ENCODE measurements at places on chromosomes 2 and 18. TPM values are rescaled to one million over a fixed set of nuclear protein-coding genes. Genes with fewer than 3 reads are reported as not detected.

DNA sequence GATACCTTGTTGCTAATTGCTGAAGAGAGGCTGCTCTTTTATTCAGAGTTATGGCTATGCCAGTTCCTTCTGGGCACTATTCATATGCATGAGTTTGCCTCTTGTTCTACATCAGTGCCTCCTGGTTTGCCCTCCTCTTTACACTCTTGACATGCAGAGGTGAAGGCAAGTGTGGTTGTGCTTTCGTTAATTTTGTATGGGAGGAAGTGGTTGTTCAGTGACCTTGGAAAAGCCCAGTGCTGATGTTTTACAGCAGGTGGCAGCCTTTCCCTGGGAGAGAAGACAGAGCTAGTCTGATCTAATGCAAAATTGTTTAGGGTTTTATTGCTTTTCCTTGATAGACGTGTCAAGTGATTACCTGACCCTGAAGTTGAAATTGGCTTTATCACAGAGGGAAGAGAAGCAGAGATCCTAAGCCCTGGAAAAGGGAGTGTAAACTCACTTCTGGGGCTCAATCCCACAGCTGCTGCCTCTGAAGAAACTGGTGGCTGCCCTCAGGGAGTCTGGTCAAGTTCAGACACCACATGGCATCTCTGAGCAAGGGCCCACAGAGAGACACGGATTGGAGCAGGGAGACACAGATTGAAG lies 30.5 kb upstream of the VPS54 start:
- no peak overlapping the region for H3K27ac ChIP-seq
- no peaks in the 10 kb centered on the region for H3K4me1 ChIP-seq
- H3K36me3 ChIP-seq, result no peaks in the 10 kb centered on the region
- peak; percentile 61 for DNase-seq
- H3K4me3 ChIP-seq, result no peak overlapping the region

- DNase-seq, result no peak
- H3K4me3 ChIP-seq, result no peak overlapping the region
- no peaks in the 10 kb centered on the region for H3K27me3 ChIP-seq
- no peaks in the 10 kb centered on the region for H3K4me1 ChIP-seq
Measured at GRCh38 chr18:11308499-11308898, 159.1 kb upstream of the PIEZO2 start.

GRCh38 chr2:106638043-106638442 lies 150.9 kb downstream of the CD8B2 start:
- no peaks in the 10 kb centered on the region for H3K4me1 ChIP-seq
- no peak for DNase-seq
- no peak overlapping the region for H3K27ac ChIP-seq
- H3K36me3 ChIP-seq, result no peaks in the 10 kb centered on the region

DNA sequence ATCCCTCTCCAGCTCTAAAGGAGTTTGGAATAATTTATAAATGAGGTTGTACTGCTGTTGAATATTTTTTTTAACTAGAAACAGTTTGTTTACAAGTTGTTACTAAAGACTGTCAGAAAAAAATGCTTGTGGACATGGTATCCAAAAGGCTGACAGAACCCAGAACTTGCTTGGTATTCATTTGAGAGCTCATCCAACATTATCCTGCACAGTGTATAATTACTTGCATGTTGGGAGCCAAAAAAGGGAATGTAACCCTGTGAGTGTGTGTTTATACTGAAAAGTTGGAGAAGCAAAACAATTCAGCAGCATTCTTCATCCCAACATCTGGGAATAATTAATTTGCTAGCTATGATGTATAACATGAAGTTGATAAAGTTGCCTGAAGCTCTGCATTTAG lies 42.1 kb upstream of the EHBP1 start:
- peak overlapping the region; percentile 80 for H3K27ac ChIP-seq
- DNase-seq, result no peak
- H3K27me3 ChIP-seq, result no peaks in the 10 kb centered on the region
- H3K36me3 ChIP-seq, result no peaks in the 10 kb centered on the region
- no peak overlapping the region for H3K4me3 ChIP-seq
- H3K4me1 ChIP-seq, result peaks cover 30% of the 10 kb centered on the region

DNA sequence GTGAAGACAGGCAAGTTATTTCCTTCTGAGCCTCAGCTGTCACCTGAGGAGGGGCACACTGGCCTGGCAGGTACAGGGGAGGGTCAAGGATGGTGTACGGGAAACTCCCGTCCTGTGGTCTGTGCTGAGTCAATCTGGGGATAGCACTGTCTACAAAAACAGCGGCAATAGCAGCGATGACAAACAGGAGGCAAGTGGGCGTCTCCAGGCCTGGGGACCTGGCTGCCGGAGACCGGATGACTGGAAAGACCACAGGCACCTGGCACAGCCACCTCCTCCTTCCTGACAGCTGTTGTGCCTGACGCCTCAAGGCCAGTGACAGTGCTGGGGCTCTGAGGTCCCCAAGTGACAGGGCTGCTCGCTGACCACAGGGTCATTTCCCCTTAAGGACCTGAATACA lies 202.1 kb upstream of the HS6ST1 start:
- DNase-seq, result no peak
- no peak overlapping the region for H3K27ac ChIP-seq
- no peaks in the 10 kb centered on the region for H3K27me3 ChIP-seq
- no peaks in the 10 kb centered on the region for H3K36me3 ChIP-seq
- H3K4me1 ChIP-seq, result no peaks in the 10 kb centered on the region

- H3K4me1 ChIP-seq, result peaks cover 4% of the 10 kb centered on the region
- DNase-seq, result peak; percentile 65
- H3K36me3 ChIP-seq, result no peaks in the 10 kb centered on the region
- no peaks in the 10 kb centered on the region for H3K27me3 ChIP-seq
Measured at GRCh38 chr2:6865346-6866274, at the start of gene CMPK2. CMPK2 (minus strand) TSS chr2:6865907; CDS start chr2:6865696, 211 bp downstream.

GRCh38 chr2:207775473-207775872 lies 5.8 kb upstream of the FZD5 start:
- H3K4me1 ChIP-seq, result no peaks in the 10 kb centered on the region
- no peak for DNase-seq
- H3K27ac ChIP-seq, result no peak overlapping the region
- no peaks in the 10 kb centered on the region for H3K36me3 ChIP-seq
- no peaks in the 10 kb centered on the region for H3K27me3 ChIP-seq

DNA sequence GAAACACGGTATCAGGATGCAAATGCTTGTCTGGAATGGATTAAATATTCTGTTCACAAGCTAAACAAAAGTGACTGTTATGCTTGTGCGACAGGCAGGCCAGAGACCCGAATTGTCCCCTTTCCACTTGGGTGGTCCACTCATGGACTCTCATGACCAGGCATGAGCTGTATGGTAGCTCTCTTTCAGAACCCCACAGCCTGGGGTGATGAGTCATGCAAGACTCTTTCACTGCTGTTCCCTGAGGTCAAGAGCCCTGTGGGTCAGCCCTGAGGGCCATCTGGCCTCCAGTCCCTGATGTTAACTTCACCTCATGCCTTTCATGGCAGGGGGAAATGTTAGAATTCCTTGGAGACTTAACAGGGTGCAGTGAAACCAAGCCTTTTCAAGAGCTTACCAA lies 13.7 kb upstream of the SAP130 start:
- no peaks in the 10 kb centered on the region for H3K36me3 ChIP-seq
- DNase-seq, result no peak

- H3K4me1 ChIP-seq, result no peaks in the 10 kb centered on the region
- DNase-seq, result no peak
- H3K4me3 ChIP-seq, result no peak overlapping the region
- no peaks in the 10 kb centered on the region for H3K36me3 ChIP-seq
- no peaks in the 10 kb centered on the region for H3K27me3 ChIP-seq
- no peak overlapping the region for H3K27ac ChIP-seq
Measured at GRCh38 chr2:191715471-191715870, 37.5 kb downstream of the NABP1 start.

GRCh38 chr2:12363138-12363537 lies 353.6 kb upstream of the TRIB2 start:
- no peak for DNase-seq
- no peaks in the 10 kb centered on the region for H3K36me3 ChIP-seq
- no peak overlapping the region for H3K27ac ChIP-seq

DNA sequence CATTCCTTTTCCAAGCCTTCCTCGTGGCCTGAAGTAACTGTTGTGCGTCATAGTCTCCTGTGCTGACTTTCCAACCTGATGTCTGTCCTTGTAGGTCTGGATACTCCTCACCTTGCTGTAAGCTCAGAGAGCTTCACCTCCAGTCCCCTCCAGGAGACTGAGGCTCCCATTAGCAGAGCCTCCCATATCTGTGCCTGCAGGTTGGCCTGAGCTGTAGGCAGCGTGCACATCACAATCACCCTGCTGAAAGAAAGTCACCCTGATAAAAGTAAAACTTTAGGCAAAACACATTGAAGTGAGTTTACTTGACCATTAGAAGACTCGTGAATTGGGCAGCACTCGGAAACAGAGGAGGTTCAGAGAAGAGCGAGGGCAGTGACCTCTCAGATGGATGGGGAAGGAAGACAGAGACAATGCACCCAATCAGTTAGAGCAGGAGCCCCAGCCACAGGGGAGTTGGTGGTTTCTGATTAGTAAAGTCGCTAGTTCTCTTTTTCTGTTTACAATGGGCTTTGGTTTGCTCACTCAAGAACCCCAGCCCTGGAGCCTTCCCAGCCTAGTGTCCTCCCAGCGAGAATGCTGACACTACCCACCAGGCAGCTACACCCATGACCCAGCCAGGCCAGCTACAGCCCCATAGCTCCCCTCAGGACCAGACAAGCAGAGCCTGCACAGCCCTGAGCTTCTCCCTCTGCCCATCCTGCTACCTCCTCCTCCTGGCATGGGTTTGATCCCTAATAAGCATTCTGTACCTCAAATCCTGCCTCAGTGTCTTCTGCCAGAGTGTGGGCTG lies 12.1 kb upstream of the TPO start:
- H3K27me3 ChIP-seq, result no peaks in the 10 kb centered on the region
- no peaks in the 10 kb centered on the region for H3K4me1 ChIP-seq
- H3K36me3 ChIP-seq, result no peaks in the 10 kb centered on the region
- no peak for DNase-seq

DNA sequence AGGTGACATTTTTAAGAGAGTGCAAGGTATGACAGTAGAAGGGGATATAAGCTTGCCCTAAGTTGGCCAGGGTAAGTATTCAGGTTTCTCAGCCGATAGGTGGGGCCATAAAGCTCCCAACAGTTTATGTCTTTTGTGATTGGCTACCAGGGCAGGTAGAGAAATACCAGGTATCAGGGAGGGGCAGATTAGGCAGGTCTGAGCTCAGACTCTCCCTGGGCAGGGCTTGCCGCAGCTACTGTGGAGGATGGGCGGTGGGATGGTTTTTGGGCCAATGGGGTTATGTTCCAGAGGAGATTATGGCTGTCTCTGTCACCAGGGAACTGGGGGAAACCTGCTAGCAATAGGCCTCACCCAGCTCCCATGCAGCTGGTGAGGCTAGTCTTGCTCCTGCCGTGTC lies 211.6 kb downstream of the PTH2R start:
- H3K27ac ChIP-seq, result no peak overlapping the region
- H3K4me3 ChIP-seq, result no peak overlapping the region
- no peaks in the 10 kb centered on the region for H3K27me3 ChIP-seq
- no peak for DNase-seq
- no peaks in the 10 kb centered on the region for H3K4me1 ChIP-seq

GRCh38 chr2:40451918-40452605 lies at the start of gene SLC8A1:
SLC8A1 (minus strand) TSS chr2:40452090.
- no peaks in the 10 kb centered on the region for H3K4me1 ChIP-seq
- H3K27me3 ChIP-seq, result no peaks in the 10 kb centered on the region
- DNase-seq, result peak; percentile 40
- peak within 1 kb of the TSS; percentile 58 for H3K4me3 ChIP-seq
- peak within 1 kb of the TSS; percentile 99 for H3K27ac ChIP-seq
- H3K36me3 ChIP-seq, result no peaks in the 10 kb centered on the region

GRCh38 chr2:219748671-219749570 lies 121.5 kb downstream of the SLC4A3 start:
- no peak overlapping the region for H3K27ac ChIP-seq
- H3K4me3 ChIP-seq, result no peak overlapping the region
- no peaks in the 10 kb centered on the region for H3K36me3 ChIP-seq
- no peaks in the 10 kb centered on the region for H3K4me1 ChIP-seq
- no peak for DNase-seq
- H3K27me3 ChIP-seq, result no peaks in the 10 kb centered on the region

- H3K4me1 ChIP-seq, result peaks cover 6% of the 10 kb centered on the region
- no peak overlapping the region for H3K4me3 ChIP-seq
- no peaks in the 10 kb centered on the region for H3K27me3 ChIP-seq
- H3K36me3 ChIP-seq, result no peaks in the 10 kb centered on the region
- DNase-seq, result no peak
Measured at GRCh38 chr2:48715956-48716355, 39.6 kb downstream of the LHCGR start.

DNA sequence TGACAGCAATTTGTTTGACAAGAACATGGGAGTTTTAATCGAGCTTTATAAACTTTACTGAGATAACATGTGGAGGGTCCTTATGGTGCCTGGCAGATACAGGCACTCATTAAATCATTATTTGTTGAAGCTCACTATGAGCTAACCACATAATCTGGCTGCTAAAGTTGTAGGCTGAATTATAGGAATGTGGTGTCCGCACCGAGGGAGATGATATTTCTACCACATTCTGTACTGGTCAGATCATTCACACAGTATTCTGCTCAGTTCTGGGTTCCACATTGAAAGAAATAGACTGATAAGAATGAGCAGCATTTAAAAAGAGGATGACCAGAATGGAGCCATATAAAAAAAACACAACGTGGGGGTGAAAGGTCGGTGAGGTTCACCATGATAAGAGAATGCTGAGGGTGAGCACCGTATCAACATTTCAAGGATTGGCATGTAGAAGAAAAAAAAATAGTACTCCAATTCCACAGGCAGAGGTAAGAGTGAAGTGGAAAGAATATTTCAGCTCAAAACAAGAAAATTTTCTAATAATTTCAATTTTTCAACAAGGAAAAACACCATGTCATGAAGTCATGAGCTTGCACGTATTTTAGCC lies 54.4 kb downstream of the TMEFF2 start:
- no peak overlapping the region for H3K27ac ChIP-seq
- no peaks in the 10 kb centered on the region for H3K4me1 ChIP-seq
- H3K27me3 ChIP-seq, result no peaks in the 10 kb centered on the region
- peaks cover 5% of the 10 kb centered on the region for H3K36me3 ChIP-seq

GRCh38 chr2:181574321-181574720 lies 82.6 kb downstream of the CERKL start:
- no peaks in the 10 kb centered on the region for H3K36me3 ChIP-seq
- DNase-seq, result no peak
- H3K27me3 ChIP-seq, result no peaks in the 10 kb centered on the region
- no peak overlapping the region for H3K4me3 ChIP-seq

The SLC19A3 gene
- 4.8 TPM for total RNA-seq

The RGPD3 gene
- 1.5 TPM for total RNA-seq

The NMUR1 gene
- total RNA-seq, result not detected

The DES gene
- total RNA-seq, result 3,551 TPM

The CCDC121 gene
- 7.1 TPM for total RNA-seq

The NOSTRIN gene
- 114 TPM for total RNA-seq

The ZNG1B gene
- total RNA-seq, result 3.6 TPM

The GALNT14 gene
- total RNA-seq, result not detected

The OXER1 gene
- total RNA-seq, result not detected

Data from uterus (tissue), 4 donors.